ENCODE measurements at places on chromosomes 1 and 21.
A peak's percentile ranks its signal among the peaks of the same experiment; 100 is the strongest.

GRCh38 chr1:217403026-217403720 is 227.7 kb downstream of the GPATCH2 start:
- no peak for DNase-seq

GRCh38 chr1:211684791-211685190 is 9.4 kb upstream of the NEK2 start:
- DNase-seq: no peak

DNA sequence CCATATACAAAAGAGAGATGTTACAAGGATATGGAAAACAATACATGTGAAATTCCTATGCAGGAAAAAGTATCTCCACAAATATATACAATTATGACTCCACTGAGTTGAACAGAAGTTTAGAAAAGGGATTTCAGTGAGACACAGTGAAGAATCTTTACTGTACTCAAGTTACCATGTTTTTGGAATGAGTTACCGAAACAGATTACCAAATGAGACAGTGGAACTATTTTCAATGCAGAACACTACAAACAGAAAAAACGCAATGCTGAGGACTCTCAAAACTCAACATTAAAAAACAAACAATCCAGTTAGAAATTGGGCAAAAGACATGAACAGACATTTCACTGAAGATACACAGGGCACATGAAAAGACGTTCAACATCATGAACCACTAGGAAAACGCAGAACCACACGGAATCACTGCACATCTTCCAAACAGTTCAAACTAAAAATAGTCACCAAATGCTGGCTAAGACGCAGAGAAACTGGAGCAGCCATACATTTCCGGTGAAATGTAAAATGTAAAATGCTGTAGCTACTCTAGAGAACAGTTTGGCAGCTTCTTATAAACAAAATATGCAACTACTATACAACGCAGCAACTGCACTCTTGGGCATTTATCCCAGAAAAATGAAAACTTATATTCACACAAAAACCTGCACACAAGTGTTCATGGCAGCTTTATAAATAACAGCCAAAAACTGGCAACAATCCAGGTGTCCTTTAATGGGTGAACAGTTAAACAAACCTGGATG is 118.7 kb downstream of the UBR4 start:
- DNase-seq: no peak

GRCh38 chr21:37503848-37504467 is 137.4 kb downstream of the DYRK1A start:
- DNase-seq: no peak

GRCh38 chr1:156772728-156773497 is 5.6 kb downstream of the PRCC start:
- DNase-seq: no peak

- no peak for DNase-seq
Measured at GRCh38 chr1:96837781-96838216, 116.2 kb downstream of the PTBP2 start.

GRCh38 chr21:42369821-42370220 is 3.5 kb upstream of the TFF1 start:
- DNase-seq: no peak

DNA sequence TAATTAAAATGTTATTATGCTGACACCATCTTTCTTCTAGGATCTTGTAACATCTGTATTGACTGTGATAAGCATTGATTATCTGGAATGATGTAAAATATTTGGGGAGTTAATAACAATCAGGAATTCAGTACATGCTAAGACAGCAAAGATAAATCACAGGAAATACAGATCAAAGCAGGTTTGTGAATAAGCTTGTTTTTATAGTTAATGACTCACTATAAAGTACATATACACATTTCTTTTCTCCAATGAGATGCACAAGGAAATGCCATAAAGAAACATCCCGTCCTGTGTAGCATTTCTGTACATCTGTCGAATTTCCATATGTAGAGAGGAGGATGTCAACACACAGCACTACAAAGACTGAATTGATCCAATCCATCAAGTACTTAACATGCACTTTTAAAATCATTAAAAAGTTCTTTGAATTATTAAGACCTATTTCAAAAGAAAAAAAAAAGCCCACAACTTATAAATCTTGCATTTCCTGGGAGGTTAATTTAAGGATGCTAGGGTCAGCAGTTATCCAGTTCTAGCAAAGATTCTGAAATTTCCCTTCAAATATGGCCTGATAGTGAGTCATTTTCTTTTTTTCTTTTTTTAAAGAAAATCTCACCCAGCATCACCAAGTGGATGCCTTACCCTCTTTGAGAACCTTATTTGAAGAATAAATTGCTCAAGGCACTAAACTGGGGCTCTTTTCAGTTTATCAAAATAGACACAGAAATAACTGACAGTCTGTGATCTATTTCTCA is 243.2 kb upstream of the NR5A2 start:
- no peak for DNase-seq

GRCh38 chr1:170064821-170065220 is 9.7 kb downstream of the KIFAP3 start:
- DNase-seq: no peak

DNA sequence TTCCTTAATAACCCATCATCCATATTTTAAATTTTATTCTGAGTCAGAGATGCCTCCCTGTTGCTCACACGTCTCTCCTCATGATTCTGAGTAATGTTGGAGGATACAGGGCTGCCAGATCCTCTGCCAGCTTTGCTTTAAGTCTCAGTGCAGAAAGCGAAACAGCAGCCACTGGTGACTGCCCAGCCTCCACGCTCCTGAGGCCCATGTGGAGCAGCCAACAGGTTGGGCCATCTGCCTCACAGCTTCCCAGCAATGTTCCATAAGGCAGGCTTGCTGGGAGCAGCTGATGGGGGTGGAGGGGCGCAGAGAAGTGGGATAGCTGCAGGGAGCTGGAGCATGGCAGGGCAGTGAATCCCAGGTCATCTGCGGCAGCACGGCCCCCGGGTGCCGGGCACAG is 104.2 kb downstream of the IGSF21 start:
- DNase-seq: peak; percentile 35

GRCh38 chr21:44845418-44846223 is 27.8 kb upstream of the SUMO3 start:
- DNase-seq: peak; percentile 33

- DNase-seq: peak; percentile 17
Measured at GRCh38 chr1:236280438-236281197, 1.1 kb downstream of the ERO1B start.

DNA sequence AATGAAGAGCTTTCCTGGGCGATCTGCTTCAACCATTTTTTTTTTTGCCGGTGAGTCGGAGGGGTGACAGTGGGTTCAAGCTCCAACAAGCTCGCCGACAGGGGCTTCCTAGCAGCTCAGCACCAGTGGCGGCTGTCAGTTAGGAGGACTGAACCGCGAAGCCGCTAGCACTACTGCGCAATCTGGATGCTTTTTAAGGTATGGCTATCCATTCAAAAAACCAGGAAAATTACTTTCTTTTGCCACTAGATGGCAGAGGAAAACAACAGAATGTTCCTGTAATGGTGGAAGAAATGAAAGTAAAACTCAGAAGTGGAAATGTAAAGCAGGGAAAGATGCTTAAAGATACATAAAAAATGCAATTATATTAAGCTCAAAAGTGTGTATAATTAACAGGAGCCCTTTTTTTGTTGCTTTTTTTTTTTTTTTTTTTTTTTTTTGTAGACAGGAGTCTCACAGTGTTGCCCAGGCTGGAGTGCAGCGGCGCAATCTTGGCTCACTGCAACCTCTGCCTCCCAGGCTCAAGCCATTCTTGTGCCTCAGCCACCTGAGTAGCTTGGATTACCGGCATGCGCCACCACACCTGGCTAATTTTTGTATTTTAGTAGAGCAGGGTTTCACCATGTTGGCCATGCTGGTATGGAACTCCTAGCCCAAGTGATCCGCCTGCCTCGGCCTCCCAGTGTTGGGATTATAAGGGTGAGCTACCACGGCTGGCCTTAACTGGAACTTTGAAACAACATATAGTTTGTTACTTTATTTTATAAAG is 8.5 kb downstream of the KYAT3 start:
- peak; percentile 14 for DNase-seq

DNA sequence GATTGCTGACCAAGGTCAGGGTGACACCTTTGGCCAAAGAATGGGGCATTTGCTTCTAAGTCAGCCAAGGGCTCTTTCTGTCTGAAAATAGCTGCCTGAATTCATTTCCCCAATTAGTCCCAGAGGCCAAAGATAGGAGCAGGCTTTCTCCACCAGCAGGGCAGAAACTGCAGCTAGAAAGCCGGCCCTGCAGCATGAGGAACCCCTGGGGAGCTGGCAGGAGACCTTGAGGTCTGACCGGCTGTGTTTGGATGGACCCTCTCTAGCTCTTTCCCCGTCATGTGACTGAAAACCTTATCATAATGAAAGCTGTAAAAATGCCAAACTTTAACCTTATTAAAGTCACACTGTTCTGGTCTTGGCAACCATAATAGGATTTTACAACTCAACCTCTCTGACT is 93.4 kb downstream of the CD58 start:
- no peak for DNase-seq

GRCh38 chr1:167429612-167430011 is 88.7 kb downstream of the CD247 start:
- no peak for DNase-seq

- DNase-seq: no peak
Measured at GRCh38 chr21:32795802-32796559, 24.4 kb upstream of the PAXBP1 start.

- DNase-seq: no peak
Measured at GRCh38 chr1:201344206-201345080, 33.0 kb downstream of the TNNT2 start.

- no peak for DNase-seq
Measured at GRCh38 chr21:25149022-25149421, 458.3 kb downstream of the MRPL39 start.

DNA sequence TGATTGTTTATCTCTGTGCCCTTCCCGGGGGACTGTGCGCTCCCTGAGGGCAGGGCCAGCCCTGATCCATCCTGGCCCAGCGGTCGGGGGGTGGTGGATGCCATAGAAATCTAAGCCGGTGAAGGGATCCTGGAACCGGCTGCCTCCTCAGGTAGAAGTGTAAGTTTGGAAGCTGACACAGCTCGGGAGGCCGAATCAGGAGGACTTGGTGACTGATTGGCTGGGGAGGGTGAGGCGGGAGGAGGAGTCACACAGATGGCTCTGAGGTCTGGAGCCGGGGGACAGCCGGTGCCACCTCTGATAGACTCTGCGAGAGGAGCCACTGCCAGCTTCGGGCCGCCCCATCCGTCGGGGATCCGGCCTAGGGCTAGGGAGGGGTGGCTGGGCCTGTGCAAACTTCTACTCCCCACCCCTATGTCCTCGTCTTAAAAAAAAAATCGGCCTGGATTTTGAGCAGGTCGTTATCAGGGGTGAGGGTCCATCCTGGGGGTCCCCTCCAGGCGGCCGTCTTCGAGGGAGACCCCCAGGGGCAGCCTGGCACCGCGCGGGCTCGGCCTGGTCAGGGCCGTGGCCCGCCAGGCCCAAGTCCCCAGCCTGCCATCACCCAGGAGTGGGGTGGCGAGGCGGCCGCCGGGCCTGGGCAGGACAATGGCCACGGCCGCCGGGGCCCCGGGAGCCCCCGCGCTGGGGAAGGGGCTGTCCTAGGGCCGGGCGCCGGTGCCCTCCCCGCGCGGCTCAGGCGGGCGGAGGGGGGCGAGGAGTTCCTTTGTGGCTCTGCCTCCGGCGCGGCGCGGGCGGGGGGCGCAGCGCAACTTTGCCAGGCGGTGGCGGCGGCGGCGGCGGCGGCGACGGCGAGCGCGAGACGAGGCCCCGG is 708 bp upstream of the ZNF362 start:
- peak; percentile 45 for DNase-seq

GRCh38 chr1:38690790-38691449 is 168.7 kb downstream of the RRAGC start:
- DNase-seq: no peak

- DNase-seq: no peak
Measured at GRCh38 chr1:34057347-34058130, 107.5 kb downstream of the CSMD2 start.

- DNase-seq: no peak
Measured at GRCh38 chr1:223765719-223766340, 53.5 kb downstream of the CAPN2 start.

DNA sequence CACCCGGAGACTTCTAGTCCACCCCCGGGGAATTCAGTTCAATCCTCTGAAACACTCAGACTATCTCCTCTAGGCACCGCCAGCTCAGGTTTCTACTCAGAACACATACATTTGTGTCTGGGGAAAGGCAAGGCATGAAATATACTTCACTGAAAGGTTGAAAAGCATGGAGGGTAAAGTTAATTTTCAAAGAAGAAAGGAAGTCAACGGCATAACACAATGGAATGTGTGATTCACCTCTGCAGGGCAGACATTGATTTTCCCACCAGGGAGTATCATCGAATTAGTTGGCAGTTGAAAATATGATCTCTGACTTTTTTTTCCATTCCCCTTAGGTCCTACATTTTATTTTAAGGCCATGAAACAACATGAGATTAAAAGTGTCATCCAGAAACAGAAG is 669.4 kb downstream of the SMYD3 start:
- no peak for DNase-seq

DNA sequence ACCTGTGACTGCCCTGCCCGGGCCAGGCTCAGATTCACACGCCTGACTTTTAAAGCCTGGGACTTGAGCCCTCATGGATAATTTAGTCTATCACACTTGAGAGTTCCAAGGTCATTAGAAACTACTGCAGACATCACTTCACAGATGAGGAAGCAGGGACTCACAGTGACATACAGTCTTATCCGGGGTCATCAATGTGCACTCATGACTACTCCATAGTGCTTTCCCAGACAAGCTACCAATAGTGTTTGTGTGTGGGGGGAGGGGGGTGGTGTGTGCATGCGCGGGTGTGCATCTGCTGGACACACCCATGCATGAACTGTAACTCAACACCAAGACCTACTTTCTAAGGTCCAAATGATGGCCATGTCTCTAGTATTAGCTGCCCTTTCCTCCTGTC is 16.1 kb upstream of the SLC5A9 start:
- DNase-seq: no peak

DNA sequence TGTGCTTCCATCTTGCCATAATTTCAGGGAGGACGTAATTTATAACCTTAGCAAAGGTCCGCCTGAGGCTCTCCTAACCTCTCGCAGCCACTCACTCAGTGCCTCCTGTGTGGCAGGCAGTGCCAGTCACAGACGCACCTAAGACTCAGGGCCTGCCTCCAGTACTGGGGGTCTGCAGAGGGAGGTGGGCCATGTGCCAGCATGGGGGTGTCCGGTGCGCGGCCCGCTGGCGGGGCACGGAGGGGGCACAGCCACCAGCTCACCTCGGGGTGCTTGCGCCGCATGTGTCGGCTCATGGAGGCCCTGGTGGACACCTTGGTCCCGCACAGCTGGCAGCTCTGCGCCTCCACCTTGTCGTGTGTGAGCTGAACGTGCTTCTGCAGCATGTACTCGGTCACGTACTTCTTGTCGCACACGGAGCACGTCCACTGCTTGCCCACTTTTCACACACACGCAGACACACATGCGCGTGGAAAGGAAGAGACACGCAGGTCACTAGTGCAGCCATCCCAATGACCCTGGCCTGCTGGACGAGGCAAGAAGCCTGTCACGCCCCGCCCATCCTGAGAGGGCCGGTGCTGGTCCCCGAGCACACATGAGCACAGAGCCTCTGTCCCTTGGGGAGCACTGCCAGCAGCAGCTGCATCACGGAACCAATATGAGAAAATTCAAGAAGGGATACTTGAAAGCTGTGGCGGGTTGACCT is 43.2 kb upstream of the RIPK4 start:
- DNase-seq: no peak

Data from amygdala (tissue), 56 donors.